ENCODE measurements at places on chromosomes 6 and 20.

DNA sequence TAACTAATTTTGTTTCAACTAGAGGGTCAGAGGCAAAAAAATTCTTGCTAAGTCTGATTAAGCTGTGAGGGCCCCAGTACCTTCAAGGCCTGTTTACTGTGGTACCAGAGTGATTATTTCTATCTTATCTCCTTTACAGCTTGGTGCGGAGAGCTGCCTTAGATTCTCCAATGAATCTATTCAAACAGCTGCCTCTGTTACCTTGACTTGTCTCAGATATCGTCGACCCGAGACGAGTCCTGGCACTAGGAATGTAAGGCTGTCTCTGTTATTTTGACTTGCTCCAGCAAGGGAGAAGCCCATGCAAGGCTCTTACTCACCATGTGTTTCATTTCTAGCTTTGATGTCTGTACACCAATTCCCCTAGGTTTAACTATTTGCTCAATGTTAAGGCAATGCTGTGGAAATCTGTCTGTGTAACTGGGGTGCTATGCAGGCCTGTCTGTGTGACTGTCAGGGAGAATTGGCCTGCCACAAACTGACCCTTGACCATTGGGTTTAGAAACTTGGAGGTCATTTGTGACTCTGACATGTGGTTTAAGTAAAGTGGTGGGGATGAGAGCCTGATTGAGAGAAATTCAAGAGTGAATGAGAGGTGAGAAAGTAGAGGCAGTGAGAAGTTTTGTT, 10.4 kb upstream of the FKBPL start:
- DNase-seq, result no peak

- DNase-seq, result no peak
Observed at GRCh38 chr6:376827-377640, 14.5 kb upstream of the IRF4 start.

GRCh38 chr6:168130168-168130696, 51.2 kb upstream of the FRMD1 start:
- no peak for DNase-seq

- DNase-seq, result no peak
Observed at GRCh38 chr6:113416170-113416569, 441.0 kb upstream of the MARCKS start.

DNA sequence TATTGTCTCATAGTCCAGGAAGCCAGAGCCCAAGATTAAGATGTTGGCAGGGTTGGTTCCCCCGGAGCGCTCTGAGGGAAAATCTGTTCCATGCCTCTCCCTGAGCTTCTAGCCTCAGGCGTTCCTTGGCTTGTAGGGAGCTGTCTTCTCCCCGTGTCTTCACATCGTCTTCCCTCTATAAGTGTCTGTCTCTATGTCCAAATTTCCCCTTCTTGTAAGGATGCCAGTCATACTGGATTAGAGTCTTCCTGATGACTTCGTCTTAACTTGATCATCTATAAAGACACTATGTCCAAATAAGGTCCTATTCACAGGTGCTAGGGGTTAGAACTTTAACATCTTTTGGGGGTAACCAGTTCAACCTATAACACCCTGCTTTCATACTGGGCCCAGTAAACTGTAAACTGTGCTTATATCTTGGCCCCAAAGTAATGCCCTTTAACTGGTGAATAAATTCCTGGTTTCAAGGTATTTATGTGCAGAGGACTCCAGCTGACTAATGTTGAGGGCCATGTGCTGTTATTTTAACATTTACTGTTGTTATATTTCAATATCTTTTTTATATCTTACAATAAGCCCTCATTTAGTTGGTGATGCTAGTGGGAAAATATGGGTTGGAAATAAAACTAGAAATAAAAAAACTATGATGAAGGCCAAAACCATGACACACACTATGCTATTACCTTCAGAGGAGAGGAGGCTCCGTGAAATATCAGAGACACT, 101.7 kb upstream of the IYD start:
- DNase-seq, result no peak

- no peak for DNase-seq
Observed at GRCh38 chr6:37998366-37998765, 178.8 kb downstream of the ZFAND3 start.

DNA sequence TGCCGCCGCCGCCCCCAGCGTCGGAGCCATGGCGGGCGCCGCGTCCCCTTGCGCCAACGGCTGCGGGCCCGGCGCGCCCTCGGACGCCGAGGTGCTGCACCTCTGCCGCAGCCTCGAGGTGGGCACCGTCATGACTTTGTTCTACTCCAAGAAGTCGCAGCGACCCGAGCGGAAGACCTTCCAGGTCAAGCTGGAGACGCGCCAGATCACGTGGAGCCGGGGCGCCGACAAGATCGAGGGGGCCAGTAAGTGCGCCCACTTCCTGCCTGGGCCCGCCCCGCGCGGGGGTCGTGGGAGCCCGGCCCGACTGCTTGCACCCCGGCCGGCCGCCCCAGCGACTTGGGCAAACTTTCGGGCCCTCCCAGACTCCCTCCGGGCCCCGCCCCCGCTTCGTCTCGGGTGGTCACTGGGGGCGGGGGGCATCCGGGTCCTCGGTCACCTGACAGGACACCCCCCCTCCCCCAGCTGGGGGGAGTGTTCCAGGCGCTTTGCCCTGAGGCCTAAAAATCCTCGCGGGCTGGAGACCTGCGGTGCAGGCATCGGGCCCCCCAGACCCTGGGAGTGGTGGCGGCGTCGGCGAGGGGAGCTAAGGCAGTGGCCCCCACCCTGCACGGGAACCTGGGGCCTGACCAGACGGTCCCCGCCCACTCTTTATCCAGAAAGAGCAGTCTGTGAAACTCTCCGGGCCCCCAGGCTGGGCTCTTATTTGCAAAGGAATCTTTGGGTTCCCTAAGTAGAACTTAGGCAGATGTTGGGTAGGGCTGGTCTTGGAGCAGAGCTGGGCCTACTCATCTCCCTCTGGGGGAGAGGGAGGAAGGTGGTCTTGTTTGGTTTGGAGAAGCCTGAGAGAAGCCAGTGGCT, 501 bp downstream of the PLCG1 start:
- peak; percentile 34 for DNase-seq

DNA sequence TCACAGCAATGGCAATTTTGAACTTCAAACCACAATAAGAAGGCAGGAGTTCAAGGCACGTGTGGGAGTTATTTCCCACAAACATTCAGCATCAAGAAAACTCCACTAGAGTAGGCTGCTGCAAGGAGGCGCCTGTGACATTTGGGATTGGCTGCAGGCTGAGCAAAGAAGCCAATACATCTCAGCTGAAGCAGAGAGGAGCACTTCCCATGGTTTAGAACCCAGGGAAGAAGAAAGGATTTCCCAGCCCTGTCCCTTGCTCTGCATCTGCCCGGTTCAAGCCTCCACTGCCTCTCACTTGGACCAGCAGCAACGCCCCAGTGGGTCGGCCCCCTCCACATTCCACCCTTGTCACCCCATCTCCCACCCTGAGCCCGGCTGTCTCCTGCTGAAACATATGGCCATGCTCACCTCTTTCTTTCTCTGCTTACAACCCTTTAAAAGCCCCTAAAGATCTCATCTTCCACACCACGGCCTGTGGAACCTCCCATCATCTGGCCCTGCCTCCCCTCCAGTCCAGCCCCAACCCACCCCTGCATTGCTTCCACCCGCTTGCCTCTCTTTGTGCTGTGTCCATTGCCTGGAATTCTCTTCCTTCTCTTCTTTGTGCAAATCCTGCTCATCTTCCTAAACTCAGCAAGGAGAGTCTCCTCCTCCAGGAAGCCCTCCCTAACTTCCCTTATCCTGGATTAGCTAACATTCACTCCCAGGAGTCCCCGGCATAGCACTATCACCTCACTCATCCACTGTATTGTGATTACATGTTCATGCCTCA, 128.3 kb downstream of the ANKRD60 start:
- no peak for DNase-seq

- no peak for DNase-seq
Observed at GRCh38 chr6:79084693-79085092, 6.6 kb upstream of the PHIP start.

DNA sequence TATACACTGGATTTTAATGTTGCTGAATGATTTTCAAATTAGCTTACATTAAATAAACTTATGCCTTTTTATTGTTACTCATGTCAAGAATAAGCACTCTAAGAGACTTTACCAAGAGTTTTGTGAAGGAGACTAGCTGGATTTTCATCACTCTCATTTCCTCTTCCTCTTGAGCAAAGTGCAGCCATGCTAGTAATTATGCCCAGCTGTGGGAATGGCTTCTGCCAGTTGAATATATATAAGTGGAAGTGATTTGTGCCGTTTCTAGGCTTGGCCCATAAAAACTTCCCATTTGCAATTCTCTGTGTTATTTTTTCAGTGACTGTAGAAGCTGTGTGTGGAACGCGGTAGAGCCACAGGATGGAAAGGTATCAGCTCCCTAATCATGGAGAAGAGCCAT, 255.8 kb downstream of the HDGFL1 start:
- DNase-seq, result no peak

GRCh38 chr6:16488813-16489212, 250.4 kb downstream of the GMPR start:
- no peak for DNase-seq

DNA sequence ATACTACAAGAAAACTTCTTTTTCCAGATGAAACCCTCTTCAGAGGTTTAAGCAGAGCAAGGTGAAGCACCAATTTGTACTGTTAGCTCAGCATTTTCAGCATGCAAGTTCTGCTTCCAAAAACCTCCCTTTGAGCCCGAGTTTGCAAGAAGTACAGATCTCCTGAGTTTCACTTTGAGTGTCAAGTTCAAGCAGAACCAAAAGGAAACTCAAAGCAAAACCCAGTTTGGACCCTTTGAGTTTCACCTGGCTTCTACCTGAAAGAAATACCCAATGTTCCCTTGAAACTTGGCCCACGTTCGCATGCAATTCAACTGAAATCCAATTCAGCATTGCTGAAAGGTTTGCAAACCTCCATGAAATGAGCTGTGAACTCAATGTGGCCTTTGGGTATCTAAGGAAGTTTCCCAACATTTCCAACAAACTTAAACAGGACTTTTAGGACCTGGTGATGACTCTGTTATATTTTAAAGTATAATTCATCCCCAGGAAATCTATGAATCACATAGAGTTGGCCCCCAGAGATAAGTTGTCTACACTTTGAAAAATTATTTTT, 62.9 kb upstream of the HBS1L start:
- no peak for DNase-seq

DNA sequence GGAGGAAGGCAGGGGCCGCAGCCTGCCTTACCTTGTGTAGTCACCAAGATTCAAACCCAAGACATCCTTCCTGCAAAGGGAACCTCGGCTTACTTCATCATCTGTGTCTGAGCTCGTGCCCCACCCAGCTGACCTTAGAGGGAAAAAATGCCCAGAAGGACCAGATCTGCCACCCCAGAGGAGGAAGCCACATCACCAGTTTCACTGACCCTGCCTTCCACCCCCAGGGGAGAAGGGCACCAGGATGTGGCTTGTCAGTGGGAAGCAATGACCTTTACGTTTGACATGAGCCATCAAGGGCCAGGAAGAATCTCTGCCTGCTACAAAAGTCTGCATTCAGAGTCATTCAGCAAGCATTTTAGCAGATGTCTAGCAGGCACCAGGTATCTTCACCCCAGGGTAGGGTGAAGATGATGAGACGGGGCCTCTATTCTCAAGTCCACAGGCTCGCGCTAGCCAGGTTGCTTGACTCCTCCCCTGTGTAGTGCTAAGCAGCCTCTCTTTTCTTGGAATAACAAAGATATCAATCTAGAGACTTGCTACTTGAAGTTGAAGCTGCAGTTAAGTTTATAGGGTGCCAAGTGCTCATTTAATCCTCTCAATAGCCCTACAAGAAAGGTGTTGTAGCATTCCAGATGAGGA, 28.1 kb downstream of the HM13 start:
- no peak for DNase-seq

DNA sequence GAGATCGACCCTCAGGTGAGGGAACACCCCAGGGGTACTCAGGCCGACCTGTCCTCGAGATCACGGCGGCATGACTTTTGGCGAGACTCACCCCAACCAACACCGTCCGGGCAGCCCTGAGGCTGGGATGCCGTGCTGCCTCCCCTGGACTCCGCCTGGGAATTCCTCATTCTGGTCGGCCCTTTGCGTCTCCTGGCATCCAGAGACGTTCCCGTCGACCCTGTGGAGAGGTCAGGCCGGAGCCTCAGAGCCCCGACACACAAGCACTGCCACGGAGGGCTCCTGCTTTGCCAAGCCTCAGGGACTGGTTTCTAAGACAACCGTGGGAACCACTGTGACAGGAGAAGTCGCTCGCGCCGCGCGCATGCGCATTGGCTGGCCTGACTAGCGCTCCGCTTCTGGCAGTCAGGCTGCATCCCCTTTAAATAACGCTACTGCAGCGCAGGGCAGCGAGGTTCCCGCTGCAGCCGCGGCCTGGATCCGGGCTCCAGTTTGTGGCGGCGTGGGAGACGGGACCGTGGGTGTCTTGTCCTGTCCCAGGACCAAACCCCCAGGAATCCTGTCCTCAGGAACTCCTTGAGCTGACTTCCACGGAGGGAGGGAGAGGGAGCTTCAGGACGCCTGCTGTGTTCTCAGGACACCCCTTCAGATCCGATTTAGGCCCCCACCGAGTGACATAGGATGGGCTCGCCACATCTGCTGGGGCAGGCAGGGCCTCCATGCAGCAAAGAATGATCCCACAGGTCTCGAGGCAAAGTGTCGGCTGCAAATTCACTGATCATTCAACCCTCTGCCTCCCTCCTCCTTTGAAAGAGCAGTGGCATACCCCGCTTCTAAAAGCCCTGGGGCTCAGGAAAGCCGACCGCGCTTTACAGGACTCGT, 163.2 kb upstream of the ZNF337 start:
- peak; percentile 67 for DNase-seq

DNA sequence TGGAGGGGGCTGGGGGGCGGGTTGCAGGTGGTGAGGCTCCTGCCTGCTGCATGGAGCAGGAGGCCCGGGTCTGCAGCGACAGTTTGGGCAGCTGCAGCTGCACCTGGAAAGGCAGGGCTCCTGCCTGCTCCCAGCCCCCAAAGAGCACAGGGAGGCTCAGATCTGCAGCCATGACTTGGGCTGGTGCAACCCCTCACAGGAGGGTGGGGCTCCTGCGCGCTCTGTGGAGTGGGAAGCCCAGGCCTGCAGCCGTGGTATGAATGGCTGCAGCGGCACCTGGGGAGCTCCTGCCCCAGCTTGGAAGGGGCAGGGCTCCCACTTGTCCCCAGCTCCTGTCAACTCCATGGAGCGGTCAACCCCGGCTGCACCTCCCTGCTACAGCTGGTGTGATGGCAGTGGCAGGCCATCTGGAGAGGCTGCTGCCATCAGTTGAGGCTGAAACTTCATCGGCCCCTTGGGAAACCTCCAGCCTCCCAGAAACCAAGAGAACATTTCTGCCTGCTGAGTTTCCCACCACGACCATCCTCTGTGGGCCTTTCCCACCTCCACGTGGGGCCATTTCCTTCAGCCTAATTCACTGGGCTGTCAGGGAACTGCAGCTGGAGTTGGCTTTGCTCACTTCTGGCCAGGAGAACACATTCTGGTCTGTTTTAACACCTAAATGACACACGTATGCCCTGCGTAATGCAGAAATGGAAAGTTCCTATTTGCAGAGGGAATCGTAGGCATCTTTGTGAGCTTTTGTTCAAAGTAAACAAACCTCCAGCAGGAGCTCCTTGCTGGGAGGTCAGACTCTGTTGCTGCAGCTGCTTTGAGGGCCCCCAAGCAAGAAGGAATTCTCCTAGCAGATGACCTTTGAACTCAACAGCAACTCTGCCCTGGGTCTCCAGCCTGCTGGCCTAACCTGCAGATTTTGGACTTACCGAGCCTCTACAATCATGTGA, 429.0 kb downstream of the PREX1 start:
- DNase-seq, result no peak

- no peak for DNase-seq
Observed at GRCh38 chr6:29764422-29765196, 41.4 kb downstream of the HLA-F start.

GRCh38 chr6:27407153-27407814, 18.7 kb downstream of the ZNF391 start:
- DNase-seq, result no peak

GRCh38 chr20:35472209-35472608, 16.8 kb downstream of the CEP250 start:
- DNase-seq, result no peak
